ENCODE measurements at places on chromosomes 7 and 10.

DNA sequence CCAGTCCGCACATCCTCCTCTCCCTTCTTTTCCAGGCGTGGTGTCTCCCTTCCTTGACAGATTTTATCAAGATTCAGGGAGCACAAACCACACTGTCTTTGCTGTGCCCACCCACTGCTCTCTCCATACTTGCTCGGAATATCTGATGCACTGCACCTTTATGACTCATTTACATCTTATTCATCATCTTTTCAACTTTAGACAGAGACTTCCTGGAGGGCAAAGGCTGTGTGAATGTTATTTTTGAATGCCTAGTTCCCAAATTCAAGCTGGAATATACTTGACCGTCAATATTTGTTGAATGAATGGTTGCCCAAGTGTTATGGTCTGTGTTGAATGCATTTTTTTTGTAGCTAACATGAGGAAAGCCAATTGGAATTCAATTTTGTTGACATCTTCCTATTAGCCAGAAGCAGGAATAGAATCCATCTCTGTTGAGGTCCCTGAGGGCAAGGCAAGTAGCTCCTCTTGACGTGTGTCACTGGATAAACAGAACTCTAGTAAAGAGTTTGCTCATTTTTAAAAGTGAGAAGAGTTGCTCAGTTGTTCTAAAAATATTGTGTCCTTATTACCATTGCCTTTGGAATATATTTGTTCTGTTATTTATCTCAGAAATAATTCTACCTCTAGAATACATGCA, 95.0 kb downstream of the KLF6 start:
- no peak for DNase-seq

GRCh38 chr7:29893351-29893965, 87.2 kb downstream of the WIPF3 start:
- no peak for DNase-seq

DNA sequence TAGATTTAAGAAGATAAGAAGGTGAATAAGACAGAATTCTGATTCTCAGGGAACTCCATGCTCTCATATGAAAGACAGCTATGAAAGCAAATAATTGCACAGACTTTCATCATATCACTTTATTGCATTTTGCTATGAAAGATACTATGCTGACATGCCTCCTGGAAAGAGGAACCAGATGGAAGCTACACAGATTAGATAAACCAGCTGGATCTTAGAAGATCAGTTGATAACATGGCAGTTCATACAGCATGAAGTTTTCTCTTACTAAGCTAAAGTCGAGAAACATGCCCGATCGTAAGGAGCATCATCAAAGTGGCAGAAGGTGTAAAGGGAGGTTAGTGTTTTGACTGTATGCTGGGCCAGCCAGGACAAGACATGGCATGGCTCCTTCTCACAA, 112.5 kb upstream of the DPP6 start:
- DNase-seq: no peak

GRCh38 chr10:56567580-56567979, 206.5 kb upstream of the ZWINT start:
- DNase-seq: no peak

DNA sequence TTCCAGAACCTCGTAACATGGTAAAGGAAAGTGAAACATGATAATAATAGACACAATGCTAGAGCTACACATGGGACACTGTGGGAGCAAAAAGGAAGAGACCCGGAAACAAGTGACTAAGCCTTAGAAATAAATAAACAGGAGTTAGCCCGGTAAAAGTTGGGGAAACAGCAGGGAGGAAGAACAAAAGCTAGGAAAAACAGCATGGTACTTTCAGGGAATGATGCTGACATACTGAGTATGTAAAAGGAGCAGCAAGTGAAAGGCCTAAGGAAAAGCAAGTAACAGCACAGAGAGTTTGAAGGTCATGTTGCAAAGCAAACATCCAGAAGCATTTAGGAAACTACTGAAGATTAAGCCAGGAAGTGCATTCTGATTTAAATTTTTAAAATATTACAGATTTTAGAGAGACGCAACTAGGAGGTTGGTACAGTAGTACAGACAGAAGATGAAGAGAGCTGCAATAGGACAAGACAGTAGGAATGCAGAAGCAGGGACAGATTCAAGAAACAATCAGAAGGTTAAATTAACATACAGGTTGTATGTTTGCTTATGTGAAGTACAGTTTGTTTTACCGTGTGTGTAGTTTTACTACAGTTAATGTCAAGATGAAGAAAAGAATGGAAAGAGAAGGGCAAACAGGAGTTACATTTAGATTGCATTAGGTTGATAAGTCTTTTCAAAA, 63.7 kb downstream of the ARHGAP12 start:
- no peak for DNase-seq

GRCh38 chr10:93218386-93218785, 144.7 kb downstream of the CYP26A1 start:
- no peak for DNase-seq
